ENCODE measurements at places on chromosomes 1 and 21.

- peak; percentile 52 for DNase-seq
These were observed 1.5 kb downstream of the PTGFRN start for GRCh38 chr1:116911188-116911553.

DNA sequence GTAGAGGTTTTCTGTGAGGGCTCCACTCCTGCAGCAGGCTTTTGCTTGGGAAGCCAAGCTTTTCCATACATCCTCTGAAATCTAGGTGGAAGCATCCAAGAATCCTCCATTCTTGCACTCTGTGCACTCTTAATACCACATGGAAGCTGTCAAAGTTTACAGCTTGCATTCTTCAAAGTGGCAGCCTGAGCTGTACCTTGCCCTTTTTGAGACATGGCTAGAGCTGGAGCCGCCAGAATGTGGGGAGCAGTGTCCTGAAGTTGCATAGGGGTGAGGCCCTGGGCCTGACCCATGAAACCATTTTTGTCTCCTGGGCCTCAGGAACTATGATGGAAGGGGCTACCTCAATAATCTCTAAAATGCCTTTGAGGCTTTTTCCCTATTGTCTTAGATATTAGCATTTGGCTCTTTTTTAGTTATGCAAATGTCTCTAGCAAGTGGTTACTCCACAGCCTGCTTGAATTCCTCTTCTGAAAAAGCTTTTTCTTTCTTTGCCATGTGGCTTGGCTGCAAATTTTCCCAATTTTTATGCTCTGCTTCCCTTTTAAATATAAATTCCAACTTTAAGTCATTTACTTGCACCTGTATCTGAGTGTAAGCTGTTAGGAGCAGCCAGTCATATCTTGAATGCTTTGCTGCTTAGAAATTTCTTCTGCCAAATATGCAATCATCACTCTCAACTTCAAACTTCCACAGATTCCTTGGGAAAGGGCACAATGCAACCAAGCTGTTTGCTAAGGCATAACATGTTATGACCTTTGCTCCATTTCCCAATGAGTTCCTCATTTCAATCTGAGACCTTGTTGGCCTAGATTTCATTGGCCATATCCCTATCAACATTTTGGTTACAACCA is 92.1 kb upstream of the ARTN start:
- no peak for DNase-seq

- DNase-seq = no peak
These were observed 15.3 kb downstream of the MAN1C1 start for GRCh38 chr1:25631750-25632485.

GRCh38 chr1:226825037-226825745 is 45.2 kb upstream of the PSEN2 start:
- peak; percentile 65 for DNase-seq

DNA sequence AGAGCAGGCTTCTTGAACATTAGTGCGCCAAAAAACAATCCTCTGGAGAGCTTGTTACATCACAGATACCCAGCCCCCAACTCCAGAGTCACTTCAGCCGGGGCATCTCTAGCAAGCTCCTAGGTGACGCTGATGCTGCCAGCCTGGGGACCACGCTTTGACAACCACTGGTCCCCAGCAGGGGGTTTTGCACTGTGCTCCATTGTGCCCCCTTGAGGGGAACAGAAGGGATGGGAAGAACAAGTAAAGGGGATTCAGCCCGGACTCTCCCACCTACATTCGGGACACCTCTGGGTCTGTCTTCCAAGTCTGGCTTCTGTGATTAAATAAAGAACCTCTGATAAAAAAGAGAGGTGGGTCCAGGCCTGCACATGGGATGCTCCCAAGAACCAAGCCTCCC is 60.4 kb downstream of the ATP5PO start:
- DNase-seq = peak; percentile 78

GRCh38 chr1:181522864-181523263 is 39.5 kb downstream of the CACNA1E start:
- DNase-seq = no peak

DNA sequence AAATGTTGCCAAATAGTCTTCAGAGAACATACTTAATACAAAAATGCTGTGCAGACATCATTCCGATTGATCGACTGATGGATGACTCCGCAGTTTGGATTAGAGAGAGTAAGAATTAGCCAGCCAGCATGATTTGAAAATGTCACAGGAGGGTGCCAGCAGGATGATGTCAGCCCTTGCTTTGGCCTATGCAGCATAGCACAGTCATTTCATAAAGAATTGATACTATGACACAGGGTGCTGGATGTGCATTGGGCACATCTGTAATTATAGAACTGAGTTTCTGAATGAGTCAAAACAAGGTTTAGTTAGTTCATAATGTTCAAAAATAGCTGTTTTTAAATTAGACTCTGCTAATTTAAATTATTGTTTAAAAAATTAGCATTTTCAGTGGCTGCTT is 21.6 kb upstream of the TRAF5 start:
- no peak for DNase-seq

GRCh38 chr1:36420836-36421317 is 23.2 kb upstream of the LSM10 start:
- peak; percentile 98 for DNase-seq

DNA sequence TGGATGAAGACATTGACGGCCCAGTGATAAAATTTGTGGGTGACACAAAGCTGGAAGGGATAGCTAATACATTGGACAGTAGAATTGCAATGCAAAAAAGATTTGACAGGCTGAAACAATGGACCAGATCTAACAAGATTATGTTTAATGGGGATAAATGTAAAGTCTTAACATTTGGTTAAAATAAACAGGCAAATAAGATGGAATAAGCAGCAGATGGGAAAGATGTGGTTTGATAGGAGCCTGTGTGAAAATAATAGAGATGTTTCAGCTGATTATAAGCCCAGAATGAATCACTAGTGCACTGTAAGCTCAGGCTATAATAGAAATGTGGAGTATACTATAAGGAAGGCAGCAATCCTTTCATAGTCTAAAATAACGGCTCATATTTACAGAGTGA is 66.2 kb upstream of the NHLH2 start:
- DNase-seq = no peak

GRCh38 chr1:40802078-40802741 is 18.6 kb downstream of the KCNQ4 start:
- peak; percentile 97 for DNase-seq

- no peak for DNase-seq
These were observed 116.8 kb upstream of the TMPRSS2 start for GRCh38 chr21:41624674-41625310.

DNA sequence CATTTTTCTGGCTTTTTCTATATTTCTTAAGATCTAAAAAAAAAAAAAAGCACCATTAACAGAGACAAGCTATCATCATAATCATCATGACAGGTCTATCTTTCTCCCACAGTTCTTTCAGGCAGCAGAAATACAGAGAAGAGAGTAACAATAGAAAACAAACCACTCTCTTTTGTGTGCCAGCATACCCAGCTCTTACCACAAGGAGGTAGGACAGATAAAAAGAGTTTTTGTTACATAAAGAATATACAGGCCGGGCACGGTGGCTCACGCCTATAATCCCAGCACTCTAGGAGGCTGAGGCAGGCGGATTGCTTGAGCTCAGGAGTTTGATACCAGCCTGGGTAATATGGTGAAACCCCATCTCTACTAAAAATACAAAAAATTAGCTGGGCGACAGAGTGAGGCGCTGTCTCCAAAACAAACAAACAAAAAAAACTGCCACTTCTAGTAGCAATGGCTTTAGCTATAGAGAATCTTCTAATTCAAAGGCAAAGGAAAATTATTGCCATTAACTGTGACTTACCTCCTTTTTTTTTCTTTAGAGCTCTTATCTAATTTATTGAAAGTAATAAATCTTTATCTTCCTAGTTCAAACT is 39.7 kb downstream of the ANKRD13C start:
- no peak for DNase-seq

Data from endodermal cell (in vitro differentiated cells).